ENCODE measurements at places on chromosomes 7 and 10.

DNA sequence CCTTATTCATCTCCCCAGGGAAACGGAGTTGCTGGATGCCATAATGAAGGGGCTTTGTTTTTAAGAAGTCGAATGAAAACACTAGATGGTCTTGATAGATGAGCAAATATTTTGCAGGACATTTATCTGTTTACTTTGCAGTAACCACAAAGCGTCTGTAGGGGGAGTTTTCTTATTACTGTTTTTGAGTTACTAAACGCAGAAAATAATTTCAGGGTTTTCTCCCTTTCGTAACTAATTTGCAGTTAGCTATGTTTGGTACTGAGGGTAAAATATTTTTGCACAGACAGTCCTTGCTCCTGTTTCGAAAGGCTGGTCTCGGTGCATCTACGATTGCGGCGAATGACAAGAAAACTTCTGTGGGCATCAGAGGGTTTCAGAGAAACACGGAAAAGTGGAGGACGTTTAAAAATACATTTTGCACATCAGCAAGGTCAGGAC is 505.6 kb upstream of the MKI67 start:
- DNase-seq = no peak

- DNase-seq = no peak
Observed at GRCh38 chr7:22385326-22385725, 28.4 kb upstream of the RAPGEF5 start.

GRCh38 chr10:92756201-92757065 is 66.7 kb downstream of the HHEX start:
- DNase-seq = no peak

- DNase-seq = no peak
Observed at GRCh38 chr7:109696723-109697122, 1127.0 kb downstream of the DNAJB9 start.

GRCh38 chr7:45662018-45662417 is 87.8 kb downstream of the ADCY1 start:
- no peak for DNase-seq

GRCh38 chr7:46811529-46811928 is 770.4 kb downstream of the TNS3 start:
- DNase-seq = no peak

DNA sequence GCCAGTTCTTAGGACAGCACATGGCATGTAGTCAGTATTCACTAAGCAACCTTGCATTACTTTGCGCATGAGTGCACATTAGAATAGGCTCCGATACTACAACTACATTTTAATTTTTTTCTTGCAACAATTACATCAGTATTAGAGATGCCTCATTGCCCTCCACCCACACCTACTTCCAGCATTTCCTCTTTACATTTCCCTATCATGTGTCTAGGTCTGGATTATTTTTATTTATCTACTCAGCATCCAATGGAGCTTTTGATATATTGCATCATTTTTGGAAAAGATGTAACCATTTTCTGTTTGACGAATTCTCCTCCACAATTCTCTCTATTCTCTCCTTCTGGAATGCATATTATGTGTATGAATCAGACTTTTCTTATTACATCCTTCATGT is 258.2 kb upstream of the GLI3 start:
- no peak for DNase-seq
